Non-pigmented ciliary epithelial cell (primary cell): ENCODE measurements at places on chromosomes 5 and 9.

DNA sequence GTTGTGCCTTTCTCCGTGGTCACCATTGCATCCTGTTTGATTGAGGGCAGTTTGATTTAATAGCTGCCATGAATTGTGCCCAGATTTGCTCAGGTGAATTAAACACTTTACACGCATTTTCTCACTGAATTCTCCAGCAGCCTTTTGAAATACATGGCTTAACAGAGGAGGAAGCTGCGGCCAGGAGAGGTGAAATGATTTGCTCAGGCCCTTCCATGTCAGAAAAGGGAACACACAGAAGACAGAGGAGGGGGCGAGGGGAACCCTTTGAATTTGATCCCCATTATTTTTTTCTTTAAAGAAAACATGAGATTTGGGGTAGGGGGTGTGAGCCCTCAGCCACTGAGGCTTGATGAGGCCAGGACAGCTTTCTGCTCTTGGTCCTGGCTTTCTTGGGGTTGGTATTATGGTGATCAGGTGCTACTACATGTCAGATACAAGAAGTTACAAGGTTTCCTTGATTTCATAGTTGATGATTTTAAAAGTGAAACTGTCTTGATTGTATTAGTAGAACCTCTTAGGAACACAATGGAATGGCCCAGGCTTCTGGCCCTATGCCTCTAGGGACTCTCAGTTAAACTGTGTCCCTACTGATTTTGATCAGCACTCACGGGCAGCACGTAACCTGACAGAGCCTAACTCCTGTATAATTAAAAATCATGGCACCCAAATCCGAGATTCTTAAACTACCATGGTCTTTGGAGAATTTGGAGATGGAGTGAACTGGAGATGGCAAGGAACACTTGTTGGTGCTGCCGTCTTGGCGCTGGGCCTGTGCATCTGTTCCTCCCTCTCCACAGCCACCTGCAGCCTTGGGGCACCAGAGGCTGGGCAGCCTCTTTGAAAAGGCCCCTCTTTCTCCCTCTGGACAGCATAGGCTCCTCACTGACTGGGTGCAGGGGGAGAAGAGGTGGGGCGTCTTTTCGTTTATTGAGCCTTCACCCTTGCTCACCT is 107.9 kb downstream of the TRIO start:
- DNase-seq, result no peak

- DNase-seq, result no peak
These were observed 11.0 kb downstream of the SPARC start for GRCh38 chr5:151675611-151676313.

- DNase-seq, result no peak
These were observed 85.9 kb upstream of the LIFR start for GRCh38 chr5:38642189-38642911.

GRCh38 chr5:1552521-1553255 is 28.9 kb upstream of the LPCAT1 start:
- no peak for DNase-seq

GRCh38 chr5:112886975-112887374 is 25.9 kb downstream of the SRP19 start:
- no peak for DNase-seq

- DNase-seq, result no peak
These were observed 21.0 kb downstream of the SKIC3 start for GRCh38 chr5:95533761-95534160.

- DNase-seq, result no peak
These were observed 251.2 kb upstream of the FBXL7 start for GRCh38 chr5:15248731-15249130.

DNA sequence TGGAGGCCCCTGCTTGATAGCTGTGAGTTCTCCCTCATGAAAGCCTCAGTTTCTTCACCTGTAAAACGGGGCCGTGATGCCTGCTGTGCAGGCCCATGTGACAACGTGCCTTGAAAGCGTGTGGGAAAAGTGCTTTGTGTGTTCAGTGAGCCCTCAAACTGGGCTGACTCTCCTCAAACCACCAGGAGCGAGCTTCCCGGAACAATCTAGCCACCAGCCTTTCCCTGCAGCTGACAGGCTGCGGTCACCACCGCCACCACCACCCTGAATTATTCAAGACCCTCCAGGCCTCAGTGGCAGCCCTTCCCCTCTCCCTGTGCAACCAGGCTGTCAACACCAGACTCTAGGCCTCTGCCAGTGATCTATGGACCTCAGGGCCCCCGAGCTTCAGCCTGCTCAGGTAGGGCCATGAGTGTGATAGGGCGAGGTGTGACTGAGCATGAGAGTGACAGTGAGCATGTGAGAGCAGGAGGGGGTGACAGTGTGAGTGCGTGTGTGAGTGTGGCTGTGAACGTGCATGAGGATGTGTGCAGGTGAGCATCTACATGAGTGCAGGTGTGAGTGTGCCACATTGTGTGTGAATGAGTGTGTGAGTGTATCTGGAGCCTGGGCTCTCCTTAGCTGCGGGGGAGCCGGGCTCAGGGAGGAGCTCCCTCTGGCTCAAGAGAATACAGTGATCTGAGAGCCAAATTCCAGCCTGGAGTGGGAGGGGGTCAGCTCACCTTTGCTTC is 53.3 kb upstream of the PSD2 start:
- DNase-seq, result no peak
